ENCODE measurements at places on chromosomes 1 and 21.

DNA sequence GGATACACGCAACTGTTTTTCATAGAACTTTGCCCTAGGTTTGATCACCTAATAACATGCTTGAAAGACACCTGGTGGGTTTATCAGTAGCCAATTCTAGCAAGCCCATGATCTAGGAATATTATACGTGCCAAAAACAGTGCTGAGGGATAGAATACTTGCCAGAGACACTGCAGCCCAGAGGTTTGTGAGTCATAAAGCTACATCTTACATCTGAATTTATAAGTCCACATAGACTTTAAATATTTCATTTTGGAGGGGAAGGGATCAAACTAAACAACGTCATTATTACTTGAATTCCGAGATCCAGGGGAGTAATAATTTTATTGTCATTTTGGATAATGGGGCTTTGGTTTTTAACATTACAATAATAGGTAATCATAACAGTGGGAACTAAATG is 31.7 kb downstream of the RGL1 start:
- no peak for DNase-seq

DNA sequence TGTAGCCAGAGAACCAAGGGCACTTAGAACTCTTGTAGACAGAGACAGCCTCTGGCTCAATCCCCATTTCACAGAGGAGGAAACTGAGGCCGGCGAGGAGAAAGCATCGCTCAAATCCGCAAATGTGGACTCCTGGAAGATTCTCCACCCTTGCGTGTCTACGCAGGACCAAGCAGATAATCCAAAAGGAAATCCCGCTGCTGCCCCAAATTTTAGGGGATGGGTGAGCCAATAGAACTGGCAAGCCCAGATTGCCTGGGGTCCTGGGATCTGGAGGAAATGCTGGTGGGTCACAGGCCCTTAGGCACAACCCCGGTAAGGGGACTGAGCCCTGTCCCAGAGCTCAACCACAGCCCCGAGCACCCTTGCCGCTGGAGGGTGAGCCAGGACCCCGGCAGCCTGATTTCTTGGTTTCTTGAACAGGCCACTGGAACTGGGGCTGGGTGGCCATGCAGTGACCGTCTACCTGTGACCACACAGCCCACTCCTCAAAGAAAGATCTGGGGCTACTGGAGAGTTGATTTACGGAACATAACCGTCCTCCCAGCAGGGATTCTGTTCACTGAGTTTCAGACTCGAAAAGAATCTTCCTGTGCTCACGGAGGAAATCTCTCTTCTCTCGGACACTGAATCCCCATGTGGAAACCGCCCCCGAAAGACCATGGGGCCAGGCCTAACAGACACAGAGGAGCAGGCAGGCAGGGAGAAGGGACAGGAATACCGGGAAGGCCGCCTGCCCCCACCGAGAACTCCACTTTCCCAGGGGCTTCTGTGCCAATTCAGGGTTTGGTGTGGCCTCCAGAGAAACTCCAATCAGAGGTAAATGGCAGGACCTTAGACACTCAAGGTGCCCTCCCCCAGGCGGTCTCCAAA is 238.4 kb downstream of the NPHP4 start:
- no peak for DNase-seq

- no peak for DNase-seq
These were observed 364.9 kb downstream of the PRDM2 start for GRCh38 chr1:14064649-14065442.

GRCh38 chr1:159441360-159441759 is 1.8 kb downstream of the OR10J1 start:
- no peak for DNase-seq

DNA sequence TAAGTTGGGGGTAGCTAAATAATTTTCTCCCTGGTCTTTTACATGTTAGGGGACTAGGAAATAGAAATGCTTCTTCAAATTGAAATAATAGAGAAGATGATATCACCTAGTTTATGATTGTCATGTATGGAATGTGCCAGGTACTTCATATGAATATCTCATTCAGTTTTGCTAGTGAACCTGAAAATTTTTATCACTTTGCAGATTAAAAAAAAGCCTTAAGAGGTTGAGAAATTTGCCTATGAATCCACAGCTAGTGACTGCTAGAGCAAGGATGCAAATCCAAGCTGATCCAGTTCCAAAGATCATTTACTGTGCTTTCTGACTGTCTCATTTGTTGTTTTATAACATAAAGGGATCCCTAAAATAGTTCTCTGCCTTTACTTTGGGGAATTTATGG is 24.7 kb downstream of the RNF2 start:
- no peak for DNase-seq

DNA sequence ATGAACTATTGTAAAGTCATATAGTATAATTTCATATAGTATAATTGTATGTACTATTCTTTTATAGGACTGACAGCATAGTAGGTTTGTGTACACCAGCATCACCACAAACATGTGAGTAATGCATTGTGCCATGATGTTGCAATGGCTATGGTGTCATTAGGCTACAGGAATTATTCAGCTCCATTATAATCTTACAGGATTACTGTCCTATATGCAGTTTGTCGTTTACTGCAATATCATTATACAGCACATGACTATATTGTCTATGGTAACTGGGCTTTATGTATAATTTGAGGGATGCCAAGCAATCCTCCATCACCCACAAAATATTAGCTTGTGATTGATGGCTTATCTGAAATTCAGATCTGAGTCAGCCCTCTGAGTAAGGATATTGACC is 54.2 kb upstream of the PBX1 start:
- no peak for DNase-seq

GRCh38 chr1:191895462-191896058 is 262.7 kb upstream of the RGS18 start:
- no peak for DNase-seq

- DNase-seq = no peak
These were observed 94.8 kb upstream of the MPC2 start for GRCh38 chr1:168031627-168032026.

- DNase-seq = peak; percentile 46
These were observed 2.8 kb downstream of the IFI16 start for GRCh38 chr1:159012495-159012894.

DNA sequence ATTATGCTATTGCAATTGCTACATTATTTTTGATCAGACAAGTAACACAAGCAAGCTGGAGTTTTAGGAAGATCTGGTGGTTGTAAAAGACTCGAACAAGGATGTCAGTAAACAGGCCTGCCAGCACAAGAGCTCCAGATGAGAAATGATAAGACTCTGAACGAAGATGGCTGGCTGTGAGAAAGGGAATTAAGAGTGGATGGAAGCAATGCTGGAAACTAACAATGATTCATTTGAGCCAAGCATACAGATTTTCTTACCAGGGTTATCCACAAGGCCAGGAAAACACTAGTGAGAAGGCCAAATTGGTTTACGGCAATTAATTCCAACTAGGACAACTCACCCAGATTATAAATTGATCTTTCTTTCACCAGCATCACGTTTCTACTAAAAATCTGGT is 54.2 kb downstream of the NRIP1 start:
- DNase-seq = no peak

DNA sequence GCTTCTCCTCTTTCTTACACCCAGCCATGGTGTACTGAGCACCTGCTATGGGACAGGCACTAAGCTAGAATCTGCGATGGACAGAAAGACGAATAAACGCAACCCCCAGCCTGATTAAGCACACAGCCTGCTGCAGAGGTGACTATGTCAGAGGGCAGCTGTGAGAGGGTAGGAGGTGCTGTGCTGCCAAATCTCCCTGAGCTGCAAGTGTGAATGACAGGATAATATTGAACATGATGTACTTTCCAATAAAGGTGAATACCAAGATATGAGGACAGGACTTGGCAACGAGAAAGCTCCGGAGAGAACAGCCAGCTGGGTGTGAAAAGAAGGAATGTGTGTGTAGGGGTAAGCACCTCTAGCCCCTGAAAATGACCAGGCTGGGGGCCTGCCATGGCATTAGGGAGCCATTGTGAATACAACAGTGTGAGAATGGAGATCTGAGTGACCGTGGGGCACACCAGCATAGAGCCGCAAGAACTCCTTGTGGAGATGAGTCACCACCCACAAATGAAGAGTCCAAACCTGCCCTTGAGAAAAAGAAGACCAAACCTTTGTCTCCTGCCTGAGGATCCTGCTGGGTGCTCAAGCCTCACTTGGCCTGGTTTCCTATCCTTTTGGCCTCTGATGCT is 83.0 kb upstream of the ATF3 start:
- DNase-seq = no peak

DNA sequence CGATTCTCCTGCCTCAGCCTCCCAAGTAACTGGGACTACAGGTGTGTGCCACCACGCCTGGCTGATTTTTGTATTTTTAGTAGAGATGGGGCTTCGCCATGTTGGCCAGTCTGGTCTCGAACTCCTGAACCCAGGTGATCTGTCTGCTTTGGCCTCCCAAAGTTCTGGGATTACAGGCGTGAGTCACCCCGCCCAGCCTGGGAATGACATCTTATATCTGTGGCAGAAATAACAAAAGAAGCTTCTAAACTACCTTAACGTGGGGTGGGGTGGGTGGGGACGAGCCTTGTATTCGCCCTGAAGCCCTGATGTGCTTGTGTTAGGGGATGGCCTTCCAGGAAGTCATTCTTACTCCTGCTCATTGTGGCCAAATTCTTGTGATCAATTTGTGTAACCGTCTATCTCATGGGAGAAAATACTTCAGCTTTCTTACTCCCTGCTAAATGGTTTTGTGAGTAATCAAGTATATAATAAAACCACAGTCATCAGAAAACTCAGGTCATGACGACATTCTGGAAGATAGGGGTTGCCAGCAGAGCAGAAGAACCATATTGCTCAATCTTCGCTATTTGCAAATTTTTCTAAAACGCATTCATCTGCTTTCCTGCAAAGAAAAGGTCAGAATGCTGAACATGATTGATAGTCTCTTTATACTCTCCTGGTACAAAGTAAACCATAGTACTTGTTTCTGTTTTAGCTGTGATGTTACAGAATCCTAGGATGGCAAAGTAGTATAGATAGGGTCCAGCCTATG is 63.2 kb downstream of the DIRAS3 start:
- no peak for DNase-seq

- peak; percentile 67 for DNase-seq
These were observed 2.7 kb upstream of the KCNJ9 start for GRCh38 chr1:160078512-160079195.

DNA sequence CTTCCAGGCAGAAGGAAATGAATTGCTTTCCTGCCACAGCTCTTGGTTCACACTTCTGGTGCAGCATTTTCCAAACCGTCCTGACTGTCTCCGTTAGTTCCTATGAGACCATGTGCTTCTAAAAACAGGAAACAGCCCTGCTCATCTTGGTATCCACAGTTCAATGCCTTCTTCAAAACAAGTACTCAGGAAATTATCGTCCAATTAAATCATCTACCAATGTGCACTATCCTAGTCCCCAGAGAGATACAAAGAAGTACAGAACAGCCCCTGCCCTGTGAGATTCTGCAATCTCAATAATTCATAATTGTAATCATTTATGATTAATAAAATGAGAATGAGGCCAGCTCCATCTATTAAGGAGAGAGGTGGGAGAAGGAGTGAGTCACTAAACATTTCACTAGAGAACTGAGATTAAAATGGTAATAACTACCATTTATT is 11.2 kb downstream of the CLEC20A start:
- no peak for DNase-seq

GRCh38 chr1:28056129-28056925 is 32.1 kb downstream of the EYA3 start:
- peak; percentile 55 for DNase-seq

GRCh38 chr1:79355090-79355489 is 348.6 kb upstream of the ADGRL4 start:
- no peak for DNase-seq

DNA sequence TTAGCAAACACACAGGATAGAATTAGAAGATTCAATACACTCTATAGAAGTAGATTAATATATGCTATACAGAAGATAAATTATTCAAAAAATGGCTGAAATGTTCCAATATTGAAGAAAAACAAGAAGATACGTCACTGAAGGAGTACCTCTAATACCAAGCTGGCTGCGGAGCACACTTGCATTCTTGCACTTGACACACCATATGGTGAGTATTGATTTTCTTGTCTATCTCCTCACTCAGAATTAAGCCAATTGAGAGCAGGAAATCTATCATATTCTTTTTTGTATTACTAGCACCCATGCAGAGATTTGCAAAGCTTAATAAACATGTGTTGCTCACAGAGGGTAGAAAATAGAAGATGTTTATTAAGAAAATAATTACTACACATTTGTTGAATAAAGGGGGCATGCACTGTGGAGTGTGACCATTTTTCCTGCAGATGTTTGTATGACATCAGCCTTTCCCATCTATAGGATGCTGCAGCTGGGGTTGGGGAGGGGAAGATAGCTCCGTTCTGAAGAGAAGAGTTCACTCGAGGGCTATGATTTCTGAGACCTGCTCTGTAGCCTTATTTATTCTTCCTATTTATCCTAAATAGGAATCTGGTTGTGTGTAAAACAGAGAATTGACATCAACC is 318.1 kb downstream of the HHIPL2 start:
- no peak for DNase-seq

- no peak for DNase-seq
These were observed 60.5 kb upstream of the ANGPTL3 start for GRCh38 chr1:62536865-62537264.

- DNase-seq = no peak
These were observed 31.8 kb downstream of the SDCCAG8 start for GRCh38 chr1:243287652-243288051.

All from stimulated activated CD4-positive, alpha-beta T cell treated with anti-CD3 and anti-CD28 coated beads, Interleukin-12 subunit alpha, Interleukin-12 subunit beta, amount 100 ng/mL, for 48 hours (primary cell).